ENCODE measurements at places on chromosomes 13 and 19. TPM values are rescaled to one million over a fixed set of nuclear protein-coding genes. Genes with fewer than 3 reads are reported as not detected.

GRCh38 chr19:11288349-11288748, 7.6 kb upstream of the TSPAN16 start:
- no peak for DNase-seq

SKA3 gene
- 0.43 TPM for total RNA-seq

- DNase-seq: no peak
Measured at GRCh38 chr13:50085063-50085462, 69.8 kb downstream of the KCNRG start.

DNA sequence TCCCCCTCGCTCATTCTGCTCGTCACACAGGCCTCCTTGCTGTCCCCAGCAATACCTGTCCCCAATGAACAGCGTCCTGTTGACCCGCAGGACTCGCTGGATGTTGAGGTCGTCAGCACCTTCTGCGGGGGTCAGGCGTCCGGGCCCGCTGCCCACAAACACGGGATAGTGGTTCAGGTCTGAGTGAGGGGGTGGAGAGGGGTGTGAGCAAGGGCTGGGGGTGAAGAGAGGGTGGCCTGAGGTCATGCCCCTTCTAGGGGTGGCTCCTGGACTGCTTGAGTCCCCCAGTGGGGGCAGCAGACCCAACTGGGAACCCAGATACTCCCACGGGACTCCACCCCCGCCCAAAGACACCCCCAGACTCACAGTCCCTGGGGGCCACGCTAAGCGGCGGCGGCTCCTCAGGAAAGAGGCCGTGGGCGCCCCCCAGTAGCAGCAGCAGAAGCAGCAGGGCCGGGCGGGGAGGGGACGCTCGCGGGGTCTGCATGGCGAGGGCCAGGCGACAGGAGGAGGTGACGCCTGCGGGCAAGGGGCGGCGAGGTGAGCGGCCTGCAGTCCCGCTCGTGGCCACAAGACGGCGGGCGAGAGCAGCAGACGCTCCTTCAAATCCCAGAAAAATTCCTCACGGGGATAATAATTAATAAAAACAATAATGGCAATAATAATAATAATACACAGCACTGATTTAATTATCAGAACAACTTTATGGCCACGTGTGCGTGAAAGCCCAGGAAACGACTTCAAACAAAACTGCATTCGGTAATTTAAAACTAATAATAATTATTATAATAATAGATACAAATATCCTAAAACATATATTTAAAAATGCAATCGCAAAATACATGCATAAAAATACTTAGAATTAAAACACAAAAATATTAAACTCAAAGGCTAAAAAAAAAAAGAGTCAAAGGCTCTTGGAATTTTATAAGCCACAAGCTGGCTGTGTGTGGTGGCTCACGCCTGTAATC, 1.2 kb downstream of the SEMA6B start:
- peak; percentile 66 for DNase-seq

DNA sequence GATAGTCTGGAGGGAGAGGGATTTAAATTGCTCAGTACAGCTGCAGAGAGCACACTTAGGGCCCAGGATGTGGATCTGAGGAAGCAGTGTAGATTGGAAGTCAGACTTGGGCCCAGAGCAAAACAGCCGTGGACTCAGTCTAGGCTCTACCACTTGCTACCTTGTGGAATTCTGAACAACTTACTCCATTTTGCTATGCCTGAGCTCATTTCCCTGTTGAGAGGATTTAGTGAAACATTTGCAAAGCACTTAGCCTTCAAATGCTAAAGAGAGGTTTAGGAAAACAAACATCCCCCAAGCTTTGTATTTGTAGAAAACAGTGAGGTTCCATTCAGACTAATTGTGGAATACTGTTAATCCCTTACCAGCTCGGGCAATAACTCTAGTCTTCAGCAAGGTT, 453.4 kb upstream of the ZNF507 start:
- DNase-seq: no peak

GRCh38 chr19:33203529-33203928, 9.4 kb downstream of the LRP3 start:
- no peak for DNase-seq

DNA sequence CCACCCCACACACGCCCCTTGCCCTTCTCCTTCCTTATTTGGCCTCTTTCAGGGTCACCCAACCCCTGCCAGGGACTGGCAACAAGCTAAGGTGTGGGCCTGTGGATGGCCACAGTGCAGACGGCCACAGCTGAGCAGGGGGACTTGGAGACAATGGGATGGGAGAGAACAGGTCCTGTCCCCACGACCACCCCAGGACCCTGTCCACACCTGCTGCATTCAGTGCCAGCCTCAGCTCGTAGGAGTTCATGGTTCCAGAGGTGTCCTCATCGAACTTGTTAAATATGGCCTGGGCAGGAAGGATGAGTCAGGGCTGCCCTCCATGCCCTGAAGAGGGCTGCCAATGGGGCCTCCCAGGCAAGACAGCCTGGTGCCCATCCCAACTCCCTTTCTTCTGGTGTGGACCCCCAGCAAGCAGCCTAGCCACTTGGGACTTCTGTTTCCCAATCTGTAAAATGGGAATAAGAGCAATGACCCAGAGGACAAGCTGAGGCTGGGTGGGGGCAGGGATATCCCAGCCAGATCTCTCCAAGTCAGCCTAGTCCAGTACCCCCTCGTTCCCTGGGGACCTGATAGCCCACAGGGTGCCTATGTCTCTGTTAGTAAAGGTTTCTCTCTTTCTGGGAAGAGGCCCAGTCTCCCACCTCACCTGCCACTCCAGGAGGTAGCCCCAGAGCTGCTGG, 10.6 kb downstream of the CAPN12 start:
- DNase-seq: peak; percentile 42

- DNase-seq: no peak
Measured at GRCh38 chr13:74730556-74731331, 596.5 kb upstream of the KLF12 start.

DNA sequence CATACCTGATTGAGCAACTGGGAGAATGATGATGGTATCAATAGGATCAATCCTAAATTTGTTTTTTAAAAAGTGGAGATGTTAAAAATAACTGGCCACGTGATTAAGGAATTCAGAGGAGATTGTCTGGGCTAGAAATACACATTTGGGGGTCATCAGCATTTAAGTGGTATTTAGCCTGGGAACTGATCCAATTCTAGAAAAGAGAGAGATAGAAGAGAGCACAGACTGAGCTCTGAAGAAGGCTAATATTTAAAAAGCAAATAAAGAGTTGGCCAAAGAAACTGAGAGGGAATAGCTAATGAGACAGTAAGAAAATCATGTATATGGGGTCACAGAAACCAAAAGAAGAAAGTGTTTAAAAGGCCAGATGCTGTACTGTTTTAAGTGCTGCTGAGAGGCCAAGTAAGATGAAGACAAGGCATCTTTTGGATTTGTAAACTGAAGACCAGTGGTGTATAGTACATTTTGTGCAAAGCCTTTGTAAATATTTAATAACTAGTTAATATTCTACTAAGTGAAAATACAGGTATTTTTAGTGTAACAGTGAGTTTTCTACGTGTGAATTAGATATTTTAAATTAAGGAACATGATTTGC, 40.2 kb downstream of the UBL3 start:
- no peak for DNase-seq

DNA sequence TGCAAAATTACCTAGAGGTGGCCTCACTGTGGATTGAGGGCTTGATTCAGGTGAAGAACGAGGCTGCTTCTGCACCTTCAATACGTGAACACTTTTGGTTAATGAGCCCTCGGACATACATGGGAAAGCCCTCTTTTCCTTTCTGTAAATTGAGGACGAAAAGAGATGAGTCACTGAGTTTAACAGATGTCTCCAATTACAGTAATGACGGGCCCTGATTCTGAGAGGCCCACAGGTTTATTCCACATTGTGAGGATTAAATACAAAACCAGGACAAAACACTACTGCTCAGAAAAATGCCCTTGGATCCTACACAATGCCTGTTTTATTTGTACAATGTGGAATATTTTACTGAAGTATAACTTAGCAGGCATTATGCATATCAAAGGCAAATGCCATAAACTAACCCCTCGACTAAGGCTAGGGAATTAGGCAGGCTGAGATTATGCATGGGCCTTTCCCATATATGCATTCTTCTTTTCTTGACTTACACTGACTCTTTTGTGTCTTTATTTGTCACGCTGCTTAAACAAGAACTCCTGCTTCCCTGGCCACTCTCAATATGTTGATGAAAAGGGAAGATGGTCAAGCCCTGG, 819.9 kb downstream of the OLFM4 start:
- no peak for DNase-seq

Measured in ovary (tissue), 10 donors.